ENCODE measurements at places on chromosomes 12 and 14.

- no peak for ATAC-seq
These were observed 291.2 kb downstream of the AKAP6 start for GRCh38 chr14:32620303-32620702.

GRCh38 chr14:84087986-84088531 lies 1441.9 kb upstream of the FLRT2 start:
- no peak for ATAC-seq

- ATAC-seq = no peak
These were observed 60.3 kb upstream of the GALNT9 start for GRCh38 chr12:132389526-132390286.

DNA sequence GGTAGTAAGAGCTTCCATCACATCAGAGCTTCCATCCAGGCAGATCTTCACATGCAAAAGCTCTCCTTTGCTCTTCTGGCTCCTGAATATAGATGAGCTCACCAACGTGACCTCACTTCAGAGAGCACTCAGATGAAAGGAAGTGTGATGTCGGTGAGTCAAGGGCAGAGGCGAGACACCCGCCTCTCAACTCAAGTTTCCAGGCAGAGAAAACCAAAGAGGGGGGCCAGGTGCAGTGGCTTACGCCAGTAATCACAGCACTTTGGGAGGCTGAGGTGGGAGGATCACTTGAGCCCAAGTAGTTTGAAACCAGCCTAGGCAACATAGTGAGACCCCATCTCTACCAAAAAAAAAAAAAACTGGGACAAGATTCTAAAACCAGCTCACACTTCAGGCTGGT lies 126.9 kb downstream of the DUSP6 start:
- ATAC-seq = peak; percentile 89

GRCh38 chr12:33180918-33181317 lies 258.7 kb downstream of the SYT10 start:
- no peak for ATAC-seq

GRCh38 chr12:8831116-8831515 lies 8.7 kb downstream of the A2ML1 start:
- no peak for ATAC-seq

GRCh38 chr14:100211366-100211765 lies 27.6 kb upstream of the YY1 start:
- ATAC-seq = no peak

GRCh38 chr12:23576372-23576771 lies 373.1 kb downstream of the SOX5 start:
- no peak for ATAC-seq

DNA sequence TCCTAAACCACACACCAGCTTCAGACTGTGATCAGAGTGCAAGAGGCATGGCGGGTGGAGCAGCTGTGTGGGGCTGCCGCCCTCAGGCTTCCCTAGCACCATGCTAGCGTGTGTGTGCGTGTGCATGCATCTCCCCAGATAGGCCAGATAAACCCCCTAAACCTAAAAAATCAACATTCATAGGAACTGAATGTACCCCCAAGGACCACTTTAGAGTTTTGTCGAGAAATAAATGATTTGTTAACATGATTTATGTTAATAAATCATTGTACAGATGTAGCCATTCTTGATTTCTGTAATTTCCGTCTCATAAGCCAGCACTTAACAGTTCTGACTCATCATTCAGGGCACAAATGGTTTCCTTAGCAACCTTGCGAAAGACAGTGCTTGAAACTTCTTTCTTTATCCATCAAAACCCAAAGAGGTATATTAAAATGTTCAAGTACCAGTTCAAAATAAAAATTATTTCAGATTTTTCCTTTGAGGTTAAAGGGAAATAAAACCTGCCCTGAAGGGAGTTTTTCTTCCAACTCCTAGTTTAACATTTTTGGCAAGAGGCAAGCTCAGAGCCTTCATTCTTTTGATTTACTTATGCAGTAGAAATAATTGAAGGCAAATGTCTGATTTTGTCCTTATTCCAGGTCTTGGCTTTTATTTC lies 206.2 kb upstream of the RGS6 start:
- peak; percentile 65 for ATAC-seq

DNA sequence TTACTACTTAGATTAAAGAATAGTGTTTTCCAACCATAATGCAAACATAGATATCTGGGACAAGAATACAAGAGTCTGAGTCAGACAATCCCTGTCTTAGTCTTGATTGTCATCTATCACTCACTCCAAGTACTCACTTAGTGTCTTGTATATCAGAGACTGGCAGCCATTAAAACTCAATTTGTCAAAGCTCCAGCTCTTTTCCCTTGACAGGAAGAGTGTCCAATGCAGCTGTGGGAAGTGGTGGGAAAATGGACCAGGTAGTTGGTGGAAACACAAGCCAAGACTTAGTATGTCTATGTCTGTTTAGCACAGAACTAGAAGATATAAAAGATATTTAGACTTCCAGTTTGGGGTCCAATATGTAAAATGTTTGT lies 271.6 kb upstream of the CLEC14A start:
- no peak for ATAC-seq

GRCh38 chr12:67701121-67701520 lies 52.6 kb downstream of the DYRK2 start:
- no peak for ATAC-seq

DNA sequence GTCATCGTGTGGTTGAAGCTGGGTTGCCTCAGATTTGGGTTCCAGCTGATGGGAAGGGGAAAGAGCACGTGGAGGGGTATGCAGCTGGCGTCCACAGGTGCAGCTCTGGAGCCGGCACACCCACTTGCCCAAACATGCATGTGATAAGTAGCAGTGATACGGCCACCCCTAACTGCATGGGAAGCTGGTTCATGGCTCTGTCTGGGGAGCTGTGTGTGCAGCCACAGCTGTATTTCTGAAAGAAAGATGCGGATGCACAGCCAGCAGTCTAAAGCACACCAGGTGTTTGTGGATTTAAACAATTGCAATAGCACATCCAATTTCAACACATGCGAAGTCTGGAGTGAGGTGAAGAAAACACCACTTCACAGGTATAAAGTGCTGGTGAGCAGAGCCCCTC lies 181.4 kb downstream of the EFCAB11 start:
- no peak for ATAC-seq

DNA sequence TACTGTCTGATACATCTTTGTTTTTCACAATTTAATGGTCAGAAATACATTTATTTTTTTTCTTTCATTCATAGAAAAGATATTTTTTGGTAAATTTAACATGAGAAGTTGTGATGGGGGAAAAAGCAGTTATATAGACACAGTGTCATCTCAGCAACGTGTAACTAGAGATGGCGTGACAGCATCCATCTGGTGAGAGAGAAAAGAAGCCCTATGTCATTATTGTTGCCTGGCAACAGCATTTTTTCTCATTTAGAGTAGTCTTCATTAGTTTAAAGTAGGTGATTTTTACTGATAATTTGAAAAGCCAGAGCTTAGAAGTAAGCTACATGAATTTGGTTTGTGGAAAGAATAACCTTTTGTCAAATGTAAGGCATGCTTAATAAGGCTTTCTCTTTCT lies 128.6 kb downstream of the ACSS3 start:
- ATAC-seq = no peak

- no peak for ATAC-seq
These were observed 42.5 kb downstream of the SLC2A13 start for GRCh38 chr12:40063414-40063813.

DNA sequence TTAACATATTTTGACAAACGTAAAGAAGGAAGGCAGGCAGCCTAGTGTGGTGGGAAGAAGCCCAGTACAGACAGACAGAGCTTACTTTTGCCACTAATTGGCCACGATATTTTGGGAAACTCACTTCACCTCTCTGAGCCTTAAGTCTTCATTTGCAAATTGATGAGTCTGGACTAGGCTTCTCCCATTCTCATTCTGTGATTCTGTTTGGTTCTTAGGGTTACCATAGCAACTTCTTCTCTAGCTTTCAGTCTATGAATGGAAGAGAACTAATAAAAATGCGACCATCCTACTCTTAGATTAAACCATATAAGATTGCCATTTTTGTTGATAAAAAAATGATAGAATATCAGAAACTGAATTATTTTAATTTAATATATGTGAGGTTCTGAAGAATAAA lies 210.5 kb downstream of the SNAPC1 start:
- no peak for ATAC-seq

GRCh38 chr14:98877065-98877464 lies 394.9 kb downstream of the BCL11B start:
- peak; percentile 55 for ATAC-seq

DNA sequence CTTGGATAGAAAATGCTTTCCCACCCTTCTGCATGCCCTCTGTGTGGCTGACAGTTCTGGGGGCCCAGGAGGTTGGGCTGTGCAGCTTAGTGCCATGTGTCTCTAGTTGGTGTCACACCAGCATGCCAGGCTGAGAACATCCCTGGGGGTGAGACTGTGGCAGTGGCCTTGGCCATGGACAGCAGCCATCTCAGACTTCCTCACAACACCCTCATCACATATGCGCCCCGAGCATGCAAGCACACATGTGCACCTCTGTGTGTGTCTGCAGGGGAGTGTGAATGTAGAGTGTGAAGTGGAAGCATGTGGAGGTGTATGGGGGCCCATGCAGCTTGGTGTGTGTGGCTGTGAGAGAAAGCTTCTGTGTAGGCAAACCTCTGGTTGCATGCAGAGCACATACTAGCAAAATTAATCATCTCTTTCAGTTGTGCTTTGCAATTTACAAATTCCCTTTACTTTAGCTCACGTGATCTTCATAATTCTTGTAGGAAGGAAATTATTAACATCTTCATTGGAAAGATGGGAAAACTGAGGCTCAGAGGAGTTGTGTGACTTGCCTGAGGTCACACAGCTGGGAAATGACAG lies 8.4 kb downstream of the ASIC1 start:
- no peak for ATAC-seq

DNA sequence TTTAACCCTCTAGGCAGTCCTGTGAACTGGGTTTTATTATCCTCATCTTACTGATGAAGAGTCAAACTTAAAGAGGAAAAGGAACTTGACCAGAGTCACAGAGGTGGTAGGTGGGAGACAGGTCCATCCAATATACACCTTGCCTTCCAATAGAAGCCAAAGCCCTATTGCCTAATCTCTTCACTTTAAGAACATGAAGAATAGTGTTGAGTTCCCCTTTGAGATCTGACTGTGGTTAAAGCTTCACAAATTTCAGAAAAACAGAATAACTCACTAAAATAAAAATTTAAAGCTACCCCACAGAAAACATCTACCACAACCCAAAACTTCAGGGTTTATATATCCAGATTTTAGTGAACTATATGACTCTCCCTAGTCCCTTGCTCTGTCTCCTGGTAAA lies 115.4 kb downstream of the ETV6 start:
- ATAC-seq = no peak

DNA sequence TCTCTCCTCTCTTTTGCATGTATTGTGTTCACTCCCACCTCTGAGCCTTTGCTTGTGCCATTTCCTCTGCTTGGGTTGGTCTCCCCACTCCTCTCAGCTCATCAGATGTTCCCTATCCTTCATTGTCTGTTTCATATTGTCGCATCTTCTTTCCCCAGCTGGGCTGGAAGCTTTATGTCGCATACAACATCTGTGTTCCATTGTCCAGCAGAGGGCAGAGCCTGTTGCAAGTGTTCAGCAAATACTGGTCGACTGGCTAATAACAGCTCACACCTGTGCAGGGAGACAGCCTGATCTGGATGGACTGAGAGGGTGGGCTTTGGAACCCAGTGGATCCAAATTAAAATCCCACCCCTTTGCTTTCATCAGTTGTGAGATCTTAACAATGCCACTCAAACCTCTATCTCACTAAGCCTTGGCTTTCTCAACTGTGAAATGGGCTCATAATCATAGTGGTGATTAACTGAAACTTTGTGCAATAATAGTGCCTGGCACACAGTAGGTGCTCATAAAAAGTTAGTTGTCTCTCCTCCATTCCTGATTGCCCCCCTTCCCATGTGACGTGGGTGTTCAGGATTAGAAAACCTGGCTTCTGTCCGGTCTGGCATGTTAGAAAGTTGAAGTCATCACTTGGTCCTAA lies 75.8 kb downstream of the RIN3 start:
- ATAC-seq = no peak

- ATAC-seq = peak; percentile 29
These were observed 87.5 kb downstream of the NCOR2 start for GRCh38 chr12:124479680-124480468.

DNA sequence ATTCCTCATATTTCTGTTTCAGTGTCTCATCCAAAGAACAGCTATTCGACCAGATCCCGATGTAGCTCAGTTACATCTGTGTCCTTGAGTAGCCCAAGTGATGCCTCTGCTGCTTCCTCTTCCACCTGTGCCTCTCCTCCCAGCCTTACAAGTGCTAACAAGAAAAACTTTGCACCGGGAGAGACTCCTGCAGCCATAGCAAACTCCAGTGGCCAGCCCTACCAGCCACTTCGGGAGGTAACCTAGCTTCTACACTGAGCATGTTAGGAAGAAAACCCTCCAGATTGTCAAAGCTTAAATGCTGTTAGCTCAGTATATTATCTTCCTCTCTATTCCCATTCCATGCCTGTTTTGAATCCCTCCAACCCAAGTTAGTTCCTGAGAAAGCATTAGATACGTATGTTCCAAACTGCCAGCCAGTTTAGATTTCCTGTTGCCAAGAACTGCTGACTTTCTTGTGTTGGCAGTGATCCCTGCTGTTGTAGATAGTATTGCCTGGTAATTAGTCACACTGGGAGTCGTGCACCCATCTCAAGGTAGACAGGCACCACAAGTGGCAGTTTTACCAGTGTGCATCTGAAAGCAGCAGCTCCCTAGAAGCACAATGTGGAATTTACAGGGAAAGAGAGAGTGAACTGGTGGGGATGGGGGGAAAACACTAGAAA lies 14.0 kb upstream of the KCNH3 start:
- no peak for ATAC-seq

- no peak for ATAC-seq
These were observed 32.1 kb downstream of the DEPDC4 start for GRCh38 chr12:100234591-100235304.

- no peak for ATAC-seq
These were observed 227.9 kb upstream of the G2E3 start for GRCh38 chr14:30331030-30331429.

DNA sequence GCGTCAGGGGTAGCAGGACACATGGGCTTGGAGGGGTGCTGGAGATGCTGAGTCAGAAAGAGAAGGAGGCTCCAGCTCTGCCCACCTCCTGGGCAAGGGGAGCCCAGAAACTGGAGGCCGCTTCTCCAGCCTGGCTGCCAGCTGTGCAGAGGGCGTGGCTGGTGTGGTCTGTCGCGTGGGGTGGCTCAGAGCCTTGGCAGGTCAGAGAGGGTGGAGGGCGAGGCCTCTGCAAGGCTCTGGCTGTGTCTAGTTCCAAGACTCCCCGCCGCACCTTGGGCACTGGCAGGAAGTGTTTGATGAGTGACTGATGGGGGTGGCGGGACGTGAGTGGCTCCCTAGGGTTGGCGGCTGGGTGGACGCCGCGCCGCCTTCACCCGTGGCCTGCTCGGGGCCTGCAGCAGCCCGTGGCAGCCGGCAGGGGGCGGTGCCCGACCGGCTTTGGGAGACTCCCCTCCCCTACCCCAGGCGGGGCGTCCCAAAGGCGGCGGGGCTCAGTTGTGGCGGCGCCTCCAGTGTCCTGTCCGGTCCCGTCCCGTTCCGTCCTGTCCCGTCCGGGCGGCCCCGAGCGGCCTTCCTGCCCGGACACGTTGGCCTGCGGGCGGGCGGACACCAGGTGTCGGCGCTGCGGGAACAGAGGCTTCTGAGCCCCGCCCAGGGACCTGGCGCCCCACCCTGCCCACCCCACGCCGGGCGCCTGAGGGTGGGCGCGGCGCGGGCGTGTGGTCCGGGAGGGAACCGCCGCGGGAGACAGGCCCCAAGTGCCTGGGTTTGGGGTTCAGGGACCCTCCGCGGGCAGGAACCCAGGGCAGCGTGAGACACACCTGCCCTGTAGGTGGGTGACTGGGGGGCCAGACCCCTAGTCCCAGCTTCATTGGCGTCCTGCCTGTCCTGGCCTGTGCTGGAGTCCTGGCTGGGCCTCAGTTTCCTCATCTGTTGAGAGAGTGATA lies 39.7 kb downstream of the KRT80 start:
- ATAC-seq = peak; percentile 84

GRCh38 chr12:112970391-112970790 lies 7.9 kb upstream of the OAS2 start:
- no peak for ATAC-seq
